Activated CD4-positive, alpha-beta T cell treated with anti-CD3 and anti-CD28 coated beads, Interleukin-10, Interleukin-2, amounts not matched to agents 100 ng/mL and 50 ng/mL, durations not matched to agents 16 hours and 8 hours (primary cell): ENCODE measurements at places on chromosomes 4 and X.

DNA sequence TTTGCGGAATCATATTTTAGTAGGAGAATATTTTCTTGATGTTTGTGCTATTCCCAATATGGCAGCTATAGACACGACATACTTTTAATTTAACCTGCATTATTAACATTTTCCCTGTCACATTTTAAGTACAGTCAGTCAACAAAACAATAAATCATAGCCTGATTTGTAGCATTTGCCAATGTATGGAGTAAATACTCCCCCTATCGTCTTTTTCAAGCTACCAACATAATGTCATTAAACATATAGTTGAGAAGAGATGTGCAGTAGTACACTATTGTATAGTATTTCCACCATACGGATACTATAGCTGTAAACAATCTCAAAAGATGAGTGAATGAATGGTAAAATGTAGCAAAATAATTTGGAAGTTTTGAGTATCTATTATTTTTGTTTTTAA lies 303.7 kb upstream of the MAGEB2 start:
- no peak for DNase-seq

GRCh38 chrX:350534-351323 lies 32.1 kb upstream of the GTPBP6 start:
- no peak for DNase-seq

DNA sequence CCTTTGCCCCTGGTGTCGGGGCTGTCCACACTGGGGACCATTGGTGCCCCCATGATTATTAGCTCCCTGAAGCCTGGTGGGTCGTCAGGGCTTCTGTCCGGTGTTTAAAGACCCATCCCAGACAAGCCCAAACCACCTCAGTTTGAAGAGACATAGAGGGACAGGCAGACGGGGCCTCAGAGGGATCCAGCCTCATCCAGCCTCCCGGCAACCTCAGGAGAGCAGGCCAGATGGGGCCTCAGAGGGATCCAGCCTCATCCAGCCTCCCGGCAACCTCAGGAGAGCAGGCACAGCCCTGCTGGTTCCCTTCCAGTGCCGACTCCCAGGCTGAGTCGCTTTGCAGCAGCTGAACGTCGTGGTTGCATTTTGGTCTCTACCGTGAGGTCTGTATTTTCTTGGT lies 32.1 kb downstream of the PIGG start:
- no peak for DNase-seq

- DNase-seq = no peak
These were observed 31.7 kb downstream of the DLG3 start for GRCh38 chrX:70476166-70476933.

- DNase-seq = no peak
These were observed 81.2 kb downstream of the GAB1 start for GRCh38 chr4:143417679-143418403.
